ENCODE measurements at places on chromosomes 7 and 10.

DNA sequence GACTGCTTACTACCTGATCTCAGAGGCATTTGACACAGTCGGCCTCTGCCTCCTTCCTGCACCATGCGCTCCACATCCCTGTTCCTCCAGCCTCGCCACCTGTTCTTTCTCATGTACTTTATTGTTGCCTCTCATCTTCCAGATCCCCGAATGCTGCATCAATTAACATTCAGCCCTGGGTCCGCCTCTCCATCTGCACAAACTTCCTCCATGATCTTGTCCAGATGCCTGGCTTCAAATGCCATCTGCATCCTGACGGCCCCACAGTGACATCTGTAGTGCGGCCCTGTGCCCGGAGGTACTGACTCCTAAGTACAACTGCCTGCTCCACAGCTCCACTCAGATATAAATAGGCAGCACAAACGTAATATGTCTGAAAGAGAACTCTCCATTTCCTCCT is 51.2 kb upstream of the STK17A start:
- no peak for DNase-seq

DNA sequence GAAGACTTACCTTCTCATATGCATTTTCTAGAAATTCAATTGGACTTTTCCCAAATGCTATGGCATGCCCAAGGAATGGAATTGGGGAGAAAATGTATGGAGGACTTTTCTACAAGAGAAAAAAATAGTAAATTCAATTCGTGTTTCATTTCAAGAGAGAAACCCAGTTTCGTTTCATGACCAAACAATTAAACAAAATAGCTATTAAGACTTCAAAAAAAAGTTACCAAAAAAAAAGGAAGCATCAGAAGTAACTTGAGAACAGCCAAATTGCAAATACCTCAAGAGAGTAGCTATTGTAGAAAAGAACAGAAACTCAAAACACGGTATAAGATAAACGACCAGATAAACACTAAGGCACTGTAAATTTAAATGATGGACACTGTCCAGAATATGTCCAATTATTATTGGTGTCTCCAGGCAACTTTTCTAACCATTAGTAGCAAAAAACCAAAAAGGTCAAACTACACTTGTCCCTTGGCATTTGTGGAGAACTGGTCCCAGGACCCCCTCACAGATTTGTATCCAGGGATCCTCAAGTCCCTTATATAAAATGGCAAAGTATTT is 2.4 kb downstream of the CYP51A1 start:
- no peak for DNase-seq

- DNase-seq = no peak
Measured at GRCh38 chr7:84912537-84912936, 274.3 kb downstream of the SEMA3D start.

- no peak for DNase-seq
Measured at GRCh38 chr10:125641398-125641797, 41.6 kb downstream of the TEX36 start.

GRCh38 chr10:79347894-79348639 is 798 bp downstream of the PPIF start:
- DNase-seq = peak; percentile 79

All from cardiac fibroblast (primary cell).